ENCODE measurements at places on chromosomes 4 and X.

DNA sequence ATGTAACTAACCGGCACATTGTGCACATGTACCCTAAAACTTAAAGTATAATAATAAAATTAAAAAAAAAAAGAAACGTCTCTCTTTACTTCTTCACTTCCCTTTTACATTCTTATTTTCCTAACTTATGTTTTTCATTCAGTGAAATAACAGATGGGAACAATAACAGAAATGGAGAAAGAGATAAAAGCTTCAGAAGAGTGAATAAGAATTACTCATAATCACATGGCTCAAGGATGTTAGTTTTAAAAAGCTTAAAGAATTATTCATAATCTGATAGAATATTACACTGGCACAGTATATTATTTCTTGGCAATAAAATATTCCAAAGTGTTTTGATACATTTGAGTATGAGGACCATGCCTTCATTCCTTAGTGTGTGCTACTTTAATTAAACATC, 175.6 kb downstream of the COL25A1 start:
- no peak for DNase-seq

GRCh38 chrX:125150231-125150630, 169.4 kb upstream of the TEX13C start:
- DNase-seq = no peak

- DNase-seq = no peak
Observed at GRCh38 chr4:112031712-112032328, 113.4 kb upstream of the FAM241A start.

DNA sequence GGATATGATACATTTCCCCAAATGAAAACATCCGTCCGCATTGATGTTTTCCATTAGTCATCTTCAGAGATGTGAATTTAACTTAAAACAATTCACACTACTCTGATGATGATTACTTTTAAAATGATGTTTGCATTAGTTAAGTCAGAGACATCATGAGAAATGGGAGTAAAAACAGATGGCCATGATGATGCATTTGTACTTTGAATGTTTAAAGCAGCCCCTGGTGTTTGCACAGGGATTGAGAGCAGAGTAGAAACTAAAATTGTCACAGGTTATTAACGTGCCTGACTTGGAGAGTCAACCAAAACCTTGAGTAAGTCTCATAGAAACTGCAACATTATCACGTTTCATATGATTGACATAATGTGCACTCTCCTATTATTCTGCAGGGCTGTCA, 117.2 kb downstream of the CFAP299 start:
- DNase-seq = no peak

DNA sequence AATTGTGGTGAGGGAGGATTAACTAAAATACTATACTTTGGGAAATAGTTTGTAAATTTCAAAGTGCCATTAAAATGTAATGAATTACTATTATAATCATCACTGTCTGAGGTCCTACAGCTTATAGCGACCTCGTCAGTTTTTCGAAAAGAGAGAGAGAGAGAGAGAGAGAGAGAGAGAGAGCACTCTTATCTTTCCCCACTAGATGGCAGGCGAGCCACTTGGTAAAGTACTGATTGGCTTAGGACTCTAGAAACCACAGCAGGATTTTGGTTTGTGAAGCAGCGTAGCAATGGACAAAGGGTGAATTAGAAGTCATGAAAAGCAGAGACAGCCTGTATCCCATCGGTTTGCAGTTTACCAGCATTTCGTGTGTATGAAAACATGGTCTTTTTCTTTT, 52.5 kb downstream of the LINC00632 start:
- no peak for DNase-seq

DNA sequence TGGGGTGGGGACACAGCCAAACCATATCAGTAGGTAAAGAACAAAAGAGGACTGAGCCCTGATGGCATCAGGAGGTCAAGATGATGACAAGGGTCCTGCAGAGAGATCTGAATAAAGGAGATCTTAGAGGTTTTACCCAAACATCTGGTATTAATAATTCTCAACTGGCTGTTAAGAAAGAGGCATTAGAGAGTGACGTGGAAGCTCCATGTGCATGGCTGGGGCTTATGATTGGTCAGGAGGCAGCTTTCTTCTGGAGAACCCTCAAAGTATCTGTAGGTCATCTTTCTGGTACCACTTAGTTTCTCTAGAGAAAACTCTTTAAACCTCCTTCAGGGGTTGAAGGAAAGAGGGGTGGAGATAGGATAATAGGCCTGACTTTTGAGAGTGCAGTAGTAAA, 18.7 kb downstream of the MGST2 start:
- no peak for DNase-seq

DNA sequence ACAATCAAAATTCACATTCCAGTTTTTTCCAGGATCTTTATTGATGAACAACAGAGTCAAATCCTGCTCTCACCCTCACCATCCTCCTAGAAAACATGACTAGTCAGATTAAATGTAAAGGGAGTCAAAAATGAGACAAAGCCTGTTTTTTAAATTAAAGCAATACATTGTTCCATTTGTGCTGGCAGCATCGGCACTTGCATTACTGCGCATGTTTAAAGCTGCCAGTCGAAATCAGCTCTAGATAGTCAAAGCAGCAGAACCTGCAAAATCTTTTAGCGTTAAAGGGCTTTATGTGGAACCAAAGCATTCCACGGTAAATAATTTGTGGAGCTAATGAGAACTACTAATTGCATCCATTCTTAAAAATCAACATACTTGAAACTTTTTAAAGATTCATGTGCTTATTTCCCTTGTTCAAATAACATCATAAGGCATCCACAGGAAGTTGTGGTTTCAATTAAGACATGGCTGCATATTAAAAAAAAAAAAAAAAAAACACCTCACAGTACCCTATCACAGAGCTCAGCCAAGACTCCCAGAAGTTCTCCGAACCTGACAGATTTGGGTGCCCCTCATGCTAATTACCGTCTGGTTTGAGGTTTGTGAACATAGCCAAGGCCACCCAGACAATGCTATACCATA, 82.2 kb downstream of the SH3KBP1 start:
- no peak for DNase-seq

DNA sequence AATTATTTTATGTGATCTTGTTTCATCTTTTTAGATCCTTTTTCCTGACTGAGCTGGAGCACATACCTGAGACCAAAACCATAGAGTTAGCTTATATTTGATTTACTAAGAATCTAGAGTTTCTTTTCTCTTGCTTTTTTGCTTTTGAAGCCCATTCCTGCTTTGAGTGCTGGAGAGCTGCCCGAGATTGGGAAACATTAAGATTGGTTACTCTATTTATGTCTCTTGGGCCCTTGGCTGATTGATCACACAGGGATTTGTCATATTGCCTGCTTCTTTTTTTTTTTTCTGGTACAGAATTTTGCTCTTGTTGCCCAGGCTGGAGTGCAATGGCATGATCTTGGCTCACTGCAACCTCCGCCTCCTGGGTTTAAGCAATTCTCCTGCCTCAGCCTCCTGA, 73.9 kb downstream of the REPS2 start:
- DNase-seq = no peak

- no peak for DNase-seq
Observed at GRCh38 chrX:21398426-21398825, 24.2 kb downstream of the CNKSR2 start.

Data from cardiac septum (tissue), 1 donor.